Fibroblast of the aortic adventitia (primary cell): ENCODE measurements at places on chromosomes 11 and 22. TPM values are rescaled to one million over a fixed set of nuclear protein-coding genes. Genes with fewer than 3 reads are reported as not detected.

Gene RTCB
- total RNA-seq = 74.8 and 194 TPM in 2 replicates

Gene TECTA
- 0.36 and 1.5 TPM in 2 replicates for total RNA-seq

Gene SULT4A1
- total RNA-seq = 0.49 TPM in 1 of 2 replicates, not detected in the other

Gene MIAT
- 0.72 and 2.0 TPM in 2 replicates for total RNA-seq

Gene NOX4
- total RNA-seq = 1.4 and 2.5 TPM in 2 replicates

Gene GAL3ST1
- not detected in 2 replicates for total RNA-seq

Gene BACE1
- total RNA-seq = 33.4 and 50.0 TPM in 2 replicates

Gene FBLN1
- total RNA-seq = 335 and 561 TPM in 2 replicates

Gene ANGPTL5
- 0.09 and 0.90 TPM in 2 replicates for total RNA-seq

Gene SCGB1C1
- not detected in 2 replicates for total RNA-seq

Gene OR52N2
- total RNA-seq = not detected in 2 replicates

Gene TTC36
- total RNA-seq = 0.81 TPM in 1 of 2 replicates, not detected in the other
